ENCODE measurements at places on chromosomes 13 and 19.

DNA sequence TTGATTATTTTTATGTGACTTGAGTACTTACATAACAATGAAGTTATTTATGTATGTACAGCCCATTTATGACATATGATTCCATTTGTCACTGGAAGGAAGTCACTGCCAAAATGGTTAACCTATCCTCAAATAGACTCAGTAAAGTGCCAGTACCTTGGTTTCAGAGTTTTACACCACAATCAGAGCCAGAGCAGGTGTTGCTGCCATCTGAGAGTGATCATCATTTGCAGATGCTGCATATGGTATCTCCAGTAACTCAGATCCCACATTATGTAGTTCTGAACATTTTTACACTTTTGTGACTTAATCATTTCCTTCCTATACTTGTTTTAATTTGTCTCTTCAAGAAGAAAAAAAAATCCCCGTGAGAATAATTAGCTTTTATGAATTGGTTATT is 313.3 kb downstream of the HS6ST3 start:
- DNase-seq, result no peak

DNA sequence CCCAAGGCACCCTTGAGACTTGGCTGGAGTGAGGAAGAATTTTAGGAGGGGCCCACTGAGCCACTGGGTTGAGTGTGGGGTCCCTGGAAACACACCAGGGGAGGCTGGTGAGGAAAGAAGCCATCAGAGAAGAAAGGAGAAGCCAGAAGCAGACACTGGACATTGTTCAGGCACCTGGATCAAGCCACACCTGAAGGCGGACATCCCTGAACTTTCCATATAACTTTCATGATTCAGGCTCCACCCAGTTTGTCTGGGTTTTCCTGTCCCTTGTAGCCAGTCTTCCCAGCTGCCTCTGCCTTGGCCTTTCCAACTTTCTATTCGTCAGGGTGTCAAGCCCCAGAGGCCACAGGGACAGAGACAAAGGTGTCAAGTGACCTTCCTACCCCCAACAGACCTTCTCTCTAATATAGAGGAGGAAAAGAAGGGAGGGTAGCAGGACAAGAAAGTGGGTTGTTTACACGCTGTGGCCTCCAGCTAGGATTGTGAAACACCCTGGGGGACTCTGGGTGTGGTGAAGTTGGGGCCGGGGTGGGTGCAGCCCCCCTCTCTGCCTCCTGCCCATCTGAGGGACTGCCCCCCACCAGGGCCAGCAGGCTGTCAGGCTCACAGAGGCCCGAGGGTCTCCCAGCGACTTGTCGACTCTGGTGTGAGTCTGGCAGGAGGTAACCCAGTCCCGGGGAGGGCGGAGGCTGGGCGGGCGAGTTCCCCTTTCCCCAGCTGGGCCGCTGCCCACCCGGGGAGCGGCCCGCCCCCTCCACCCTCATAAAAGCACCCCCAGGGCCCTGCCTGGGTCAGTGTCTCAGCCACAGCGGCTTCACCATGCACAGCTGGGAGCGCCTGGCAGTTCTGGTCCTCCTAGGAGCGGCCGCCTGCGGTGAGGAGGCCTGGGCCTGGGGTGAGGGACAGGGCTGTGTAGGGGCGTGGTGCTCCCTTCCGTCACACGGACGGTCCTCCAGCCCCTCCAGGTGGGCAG is at the start of gene CFD:
Gene CFD (plus strand): TSS at position 797 of the 976 bp plus-strand sequence. CDS start 26 bp downstream, at position 823.
- DNase-seq, result no peak

DNA sequence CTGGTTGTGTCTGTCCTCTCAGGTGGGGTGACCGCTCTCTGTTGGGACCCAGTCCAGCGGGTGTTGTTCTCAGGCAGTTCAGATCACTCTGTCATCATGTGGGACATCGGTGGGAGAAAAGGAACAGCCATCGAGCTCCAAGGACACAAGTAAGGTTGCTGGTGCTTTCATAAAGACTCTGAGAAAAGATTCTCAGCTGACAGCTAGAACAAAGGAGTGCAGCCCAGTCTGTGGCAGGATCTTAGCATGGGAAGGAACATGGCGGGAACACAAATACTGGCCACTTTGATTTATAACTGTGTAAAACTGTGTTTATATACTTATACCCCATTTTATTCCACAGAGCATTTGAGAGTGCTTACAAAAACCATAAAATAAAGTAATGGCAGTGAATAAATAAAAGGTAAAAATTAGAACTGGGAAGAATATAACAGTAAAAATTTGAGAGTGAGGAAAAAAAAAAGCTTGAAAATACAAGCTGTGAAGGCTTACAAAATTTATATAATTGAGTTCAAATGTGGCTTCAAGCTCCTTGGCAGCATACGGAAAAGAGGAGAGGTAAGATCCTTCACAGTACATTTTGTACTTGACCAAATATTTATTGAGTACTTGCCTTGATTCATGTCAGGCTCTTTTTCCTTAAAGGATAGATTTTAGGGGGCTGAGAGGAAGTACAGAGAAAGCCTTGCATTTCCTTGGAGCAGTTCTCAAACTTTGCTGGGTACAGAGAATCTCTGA is 64.8 kb downstream of the DHRS12 start:
- DNase-seq, result no peak

- DNase-seq, result no peak
Measured at GRCh38 chr19:35911790-35912189, 3.7 kb upstream of the TYROBP start.

GRCh38 chr19:55212447-55212846 is 3.1 kb upstream of the PTPRH start:
- peak; percentile 29 for DNase-seq
